ENCODE measurements at places on chromosomes 3 and 15.

DNA sequence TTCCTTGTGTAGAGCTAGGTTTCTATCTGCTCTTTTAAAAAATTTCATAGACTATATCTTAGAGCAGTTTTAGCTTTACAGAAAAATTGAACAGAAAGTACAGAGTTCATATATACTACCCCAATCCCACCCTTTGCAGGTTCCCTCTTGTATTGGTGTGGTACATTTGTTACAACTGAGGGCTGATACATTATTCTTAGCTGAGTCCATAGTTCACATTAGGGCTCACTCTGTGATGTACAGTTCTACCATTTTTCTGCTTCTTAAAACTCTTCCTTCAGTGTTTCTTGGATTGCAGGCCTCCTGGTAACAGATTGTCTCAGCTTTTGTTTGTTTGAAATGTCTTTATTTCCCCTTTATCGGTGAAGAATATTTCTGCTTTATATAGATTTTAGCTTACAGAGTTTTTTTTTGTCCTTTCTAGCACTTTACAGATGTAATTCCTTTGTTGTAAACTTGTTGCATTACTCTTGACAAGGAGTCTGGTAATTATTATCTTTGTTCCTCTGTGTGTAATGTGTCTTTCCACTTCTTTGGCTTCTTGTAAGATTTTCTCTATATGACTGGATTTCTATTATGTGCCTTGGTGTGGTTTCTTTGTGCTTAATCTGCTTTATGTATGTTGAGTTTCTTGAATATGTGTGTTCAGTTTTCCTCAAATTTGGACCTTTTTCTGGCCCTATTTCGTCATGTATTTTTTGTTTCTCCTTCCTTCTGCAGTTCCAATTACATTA, 25.3 kb downstream of the MEF2A start:
- no peak for DNase-seq

DNA sequence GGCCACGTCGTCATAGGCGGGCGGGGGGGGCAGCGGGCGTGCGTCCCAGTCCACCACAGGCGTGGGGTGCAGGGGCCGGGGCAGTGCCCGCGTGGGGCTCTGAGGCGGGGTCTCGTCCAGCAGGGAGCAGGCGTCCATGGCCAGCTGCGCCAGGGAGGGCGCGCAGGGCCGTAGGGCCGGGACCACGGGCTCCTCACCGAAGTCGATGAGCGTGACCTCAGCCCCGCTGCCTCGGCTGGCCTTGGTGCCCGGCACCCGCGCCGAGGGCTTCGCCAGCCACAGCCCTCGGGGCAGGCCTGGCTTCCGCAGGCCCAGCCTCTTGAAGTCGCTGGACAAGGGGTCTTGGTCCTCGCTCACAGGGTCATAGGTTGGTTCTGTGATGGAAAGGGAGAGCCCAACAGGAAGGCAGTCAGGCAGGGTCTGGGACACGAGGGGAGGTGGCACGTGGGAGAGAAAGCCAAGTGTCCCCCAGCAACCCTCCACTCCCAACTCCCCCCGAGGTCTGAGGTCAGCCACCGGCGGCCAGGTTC, 40.0 kb downstream of the TNK2 start:
- no peak for DNase-seq

DNA sequence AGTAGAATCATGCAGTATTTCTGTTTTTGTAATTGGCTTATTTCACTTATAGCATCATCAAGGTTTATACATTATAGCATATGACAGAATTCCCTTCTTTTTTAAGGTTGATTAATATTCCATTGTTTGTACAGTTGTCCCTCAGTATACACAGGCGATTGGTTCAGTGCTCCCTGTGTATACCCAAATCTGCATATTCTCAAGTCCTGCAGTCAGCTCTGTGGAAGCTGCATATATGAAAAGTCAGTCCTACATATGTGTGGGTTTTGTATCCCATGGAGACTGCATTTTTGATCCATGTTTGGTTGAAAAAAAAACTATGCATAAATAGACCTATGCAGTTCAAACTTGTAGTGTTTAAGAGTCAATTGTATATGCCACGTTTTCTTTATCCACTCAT, 127.7 kb downstream of the ISL2 start:
- no peak for DNase-seq

DNA sequence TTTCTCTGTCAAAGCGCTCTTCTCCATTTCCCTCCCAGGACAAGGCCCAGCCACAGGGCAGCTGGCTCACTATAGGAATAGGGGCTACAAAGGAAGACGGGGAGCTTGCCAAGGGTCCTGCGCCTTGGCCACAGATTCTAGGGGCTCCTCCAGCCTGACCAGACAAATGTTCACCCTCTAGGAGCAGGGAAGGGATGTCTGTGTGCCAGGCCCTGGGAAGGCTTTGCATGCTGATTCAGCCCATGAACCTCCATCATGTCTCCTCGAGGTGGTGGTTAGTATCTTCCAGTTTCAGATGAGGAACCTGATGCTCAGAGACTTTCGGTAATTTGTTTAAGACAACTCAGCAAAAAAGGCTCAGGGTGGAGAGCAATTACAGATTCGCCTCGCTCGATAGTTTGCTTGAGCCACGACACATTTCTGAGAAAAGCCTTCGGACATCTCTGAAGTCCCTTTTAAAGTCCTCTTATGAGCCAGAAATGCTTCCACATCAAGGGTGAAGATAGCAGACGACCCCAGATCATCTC, 110.0 kb downstream of the XXYLT1 start:
- DNase-seq, result no peak

DNA sequence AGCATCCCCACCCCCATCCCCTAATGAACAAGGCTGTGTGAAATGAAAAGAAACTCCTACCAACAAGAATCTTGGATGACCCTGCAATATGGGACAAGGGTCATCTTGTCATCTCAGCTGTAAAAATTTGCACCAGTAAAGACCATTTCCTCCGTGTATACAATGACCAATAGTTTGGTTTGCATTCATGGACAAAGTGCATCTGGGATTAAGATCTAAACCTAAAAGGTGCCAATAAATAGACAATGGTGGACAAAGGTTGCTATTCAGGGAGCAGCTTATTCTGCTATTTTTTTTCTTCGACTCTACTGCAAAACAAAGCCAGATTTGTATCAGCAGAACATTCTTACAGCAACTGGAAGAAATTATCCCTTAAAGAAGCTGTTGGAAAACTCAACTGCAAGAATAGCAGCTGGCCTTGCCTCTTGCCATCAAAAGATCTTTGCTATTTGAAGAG, 8.0 kb downstream of the MGLL start:
- no peak for DNase-seq

DNA sequence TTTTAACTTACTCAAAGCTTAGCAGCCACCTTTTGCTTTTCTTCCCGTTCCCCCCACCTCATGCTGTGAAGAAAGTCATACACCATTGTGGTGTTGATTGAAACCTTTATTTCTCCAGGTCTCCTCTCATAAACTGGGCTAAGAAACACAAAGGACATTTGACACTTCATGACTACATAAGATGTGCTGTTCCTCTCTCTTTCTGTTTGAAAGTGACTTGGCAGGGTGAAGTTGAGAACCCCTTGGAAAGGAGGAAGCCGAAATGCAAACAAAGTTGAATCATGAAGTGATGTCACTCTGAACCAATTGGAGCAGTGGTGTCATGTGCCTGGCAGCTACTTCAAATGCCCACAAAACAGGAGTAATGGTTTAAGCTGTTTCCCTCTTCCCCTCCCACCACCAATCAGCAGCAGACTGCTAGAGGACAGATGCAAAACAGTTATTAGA, 174.7 kb downstream of the IGF1R start:
- no peak for DNase-seq

- no peak for DNase-seq
These were observed 41.6 kb downstream of the IQCH start for GRCh38 chr15:67296188-67296587.

GRCh38 chr3:26029321-26029720, 239.4 kb downstream of the OXSM start:
- DNase-seq, result no peak

- peak; percentile 84 for DNase-seq
These were observed 57.9 kb downstream of the TRAK1 start for GRCh38 chr3:42148982-42149432.

- no peak for DNase-seq
These were observed 2.3 kb downstream of the PPCDC start for GRCh38 chr15:75025548-75026260.

- DNase-seq, result peak; percentile 50
These were observed 379.7 kb upstream of the TGFBR2 start for GRCh38 chr3:30226601-30227151.

Data from aorta (tissue), 5 donors.